ENCODE measurements at places on chromosomes 3 and 15. TPM values are rescaled to one million over a fixed set of nuclear protein-coding genes. Genes with fewer than 3 reads are reported as not detected.

The ECE2 gene
- total RNA-seq, result not detected

The CIAO2A gene
- total RNA-seq, result 90.8 TPM

- DNase-seq, result no peak
Measured at GRCh38 chr3:86087160-86087871, 903.6 kb downstream of the VGLL3 start.

DNA sequence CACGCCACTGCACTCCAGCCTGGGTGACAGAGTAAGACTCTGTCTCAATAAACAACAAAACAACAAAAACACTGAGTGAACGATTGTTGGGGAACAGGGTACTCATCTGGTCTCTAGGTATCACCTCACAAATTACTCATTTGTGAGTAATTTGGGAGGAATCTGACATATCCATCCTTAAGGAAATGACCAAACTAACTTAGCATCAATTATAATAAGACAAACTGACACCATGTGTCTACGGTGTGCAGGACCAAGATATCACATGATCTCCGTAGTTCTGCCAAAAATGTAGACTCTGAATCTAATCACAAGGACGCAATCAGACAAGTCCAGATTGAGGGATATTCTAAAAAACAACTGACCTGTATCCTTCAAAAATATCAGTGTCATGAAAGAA, 12.0 kb upstream of the DAPK2 start:
- peak; percentile 35 for DNase-seq

DNA sequence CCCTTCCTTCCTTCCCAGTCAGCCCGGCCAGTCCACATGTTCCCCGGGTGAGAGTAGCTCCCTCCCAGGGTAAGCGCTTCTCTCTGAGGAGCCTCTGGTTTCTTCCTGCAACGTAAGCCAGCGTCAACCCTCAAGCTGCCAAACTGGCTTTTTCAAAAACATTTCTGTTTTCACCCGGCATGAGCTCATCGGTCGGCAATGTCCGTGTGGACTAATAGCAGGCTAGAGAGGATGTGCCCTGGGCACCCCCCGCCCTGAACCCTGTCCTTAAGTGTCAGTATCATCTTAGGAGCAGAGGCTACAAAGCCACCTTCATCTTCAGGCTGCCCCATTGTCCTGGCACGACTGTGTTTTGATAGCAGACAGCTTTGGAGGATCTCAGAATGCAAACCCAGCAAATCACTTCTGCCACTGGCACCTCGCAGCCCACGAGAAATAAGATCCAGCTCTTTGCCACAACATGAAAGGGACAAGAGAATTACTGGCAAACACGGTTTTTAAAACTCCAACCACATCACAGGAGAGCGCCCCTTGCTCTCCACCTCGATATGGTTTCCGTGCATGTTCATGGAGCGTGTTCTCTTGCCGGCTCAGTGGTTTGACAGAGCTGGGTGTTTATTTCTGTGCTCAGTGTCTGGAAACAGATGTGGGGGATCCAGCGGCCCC, 9.9 kb downstream of the ALDH1A3 start:
- DNase-seq, result peak; percentile 47

DNA sequence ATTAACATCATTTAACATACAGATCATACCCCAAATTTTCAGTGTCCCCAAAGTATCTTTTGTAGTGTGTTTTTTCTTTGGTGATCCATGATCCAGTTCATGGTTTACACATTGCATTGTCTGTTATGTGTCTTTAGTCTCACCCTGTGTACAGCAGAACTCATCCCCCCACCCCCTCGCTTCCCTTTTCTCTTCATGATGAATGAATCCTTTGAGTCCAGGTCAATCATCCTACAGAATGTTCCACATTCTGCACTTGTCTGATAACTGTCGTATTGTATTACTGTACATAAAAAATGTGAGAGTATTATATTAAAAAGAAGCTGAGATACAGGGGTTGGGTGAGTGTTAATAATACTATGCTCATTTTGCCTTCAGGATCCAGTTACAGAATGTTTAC, 14.6 kb upstream of the NIT2 start:
- DNase-seq, result no peak

All from LHCN-M2 (cell line).